ENCODE measurements at places on chromosomes 1 and 21. TPM values are rescaled to one million over a fixed set of nuclear protein-coding genes. Genes with fewer than 3 reads are reported as not detected.

- no peak for DNase-seq
Measured at GRCh38 chr1:162649583-162649982, 17.3 kb downstream of the DDR2 start.

DNA sequence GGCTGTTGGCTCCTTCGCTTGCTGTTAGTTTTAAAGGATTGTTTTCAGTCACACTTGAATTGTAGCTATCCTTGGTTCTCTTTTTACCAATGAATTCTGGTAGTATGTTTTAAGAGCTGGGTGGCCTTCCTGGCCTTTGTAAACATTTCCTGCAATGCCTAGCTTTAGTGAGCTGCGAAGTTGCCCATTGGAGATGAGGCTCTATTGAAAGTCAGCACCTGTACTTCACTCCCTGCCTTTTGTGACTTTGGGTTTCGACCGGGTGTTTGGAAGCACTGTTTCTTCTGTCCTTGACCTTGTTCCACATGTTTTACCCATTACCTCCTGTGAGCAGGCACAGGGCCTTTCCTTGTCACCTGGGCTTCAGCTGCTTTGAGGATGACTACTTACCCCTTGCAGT lies 64.7 kb downstream of the DYRK1A start:
- no peak for DNase-seq

DNA sequence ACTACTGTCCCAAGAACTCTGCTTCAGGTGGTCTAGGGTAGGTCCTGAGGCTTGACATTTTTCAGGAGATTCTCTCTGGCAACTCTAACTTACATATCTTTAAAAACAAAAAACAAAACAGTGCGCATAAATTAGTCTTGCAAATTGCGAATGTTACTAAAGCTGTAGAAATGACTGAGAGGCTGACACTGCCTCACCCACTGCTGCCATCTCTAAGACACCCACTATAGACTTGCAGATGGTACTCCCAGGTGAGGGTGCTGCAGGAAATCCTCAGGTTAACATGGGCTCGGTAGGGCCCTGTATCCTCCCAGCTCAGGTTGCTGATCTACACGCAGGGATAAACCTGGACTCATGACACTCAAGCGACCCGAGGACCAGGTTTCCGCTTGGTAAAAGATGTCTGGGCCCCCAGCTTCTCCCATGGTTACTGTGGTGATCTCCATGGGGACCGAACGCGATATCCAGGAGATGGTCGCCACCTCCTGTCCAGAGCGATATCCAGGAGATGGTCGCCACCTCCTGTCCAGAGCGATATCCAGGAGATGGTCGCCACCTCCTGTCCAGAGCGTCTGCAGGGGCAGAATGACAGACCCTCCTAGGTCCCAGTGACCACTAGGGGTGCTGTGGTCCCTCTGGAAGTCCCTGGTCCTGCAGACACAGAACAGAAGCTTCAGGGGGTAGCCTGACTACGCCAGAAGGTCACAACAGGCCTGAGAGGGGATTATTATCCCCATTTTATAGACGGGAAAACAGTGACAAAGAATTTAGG lies 16.2 kb upstream of the LY9 start:
- no peak for DNase-seq

DNA sequence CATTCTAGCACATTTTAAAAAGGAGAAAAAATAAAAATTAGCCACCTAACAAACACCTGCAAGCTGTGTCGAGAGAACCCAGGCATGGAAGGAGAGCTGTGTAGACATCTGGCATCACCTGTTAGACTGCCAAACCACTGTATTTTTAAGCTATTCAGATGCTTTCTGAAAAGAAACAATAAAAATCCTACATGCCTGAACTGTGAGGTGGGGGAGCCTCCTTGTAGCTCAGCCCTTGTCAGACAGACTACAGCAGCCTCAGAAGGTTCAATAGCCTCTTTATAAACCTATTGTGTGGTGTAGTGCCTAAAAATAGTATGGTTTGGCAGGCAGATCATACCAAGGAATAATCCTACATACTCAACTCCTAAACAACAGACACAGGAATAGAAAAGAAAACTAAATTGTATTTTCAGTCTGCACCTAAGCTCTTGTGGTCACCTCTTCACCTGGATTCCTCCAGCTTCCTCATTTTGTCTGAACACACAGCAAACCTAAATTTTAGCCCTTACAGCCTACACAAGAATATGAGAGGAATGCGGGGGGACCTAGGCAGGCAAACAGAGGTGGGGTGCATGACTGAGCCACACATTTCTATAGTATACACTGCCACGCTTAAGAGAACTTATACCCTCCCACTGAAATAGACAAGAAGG lies 67.0 kb downstream of the SIPA1L2 start:
- no peak for DNase-seq

- DNase-seq: no peak
Measured at GRCh38 chr1:25993197-25993951, 4.5 kb downstream of the PAFAH2 start.

GRCh38 chr1:118717893-118718292 lies 270.2 kb downstream of the TBX15 start:
- DNase-seq: no peak

GRCh38 chr1:184664042-184664660 lies 90.5 kb downstream of the EDEM3 start:
- DNase-seq: peak; percentile 90

DNA sequence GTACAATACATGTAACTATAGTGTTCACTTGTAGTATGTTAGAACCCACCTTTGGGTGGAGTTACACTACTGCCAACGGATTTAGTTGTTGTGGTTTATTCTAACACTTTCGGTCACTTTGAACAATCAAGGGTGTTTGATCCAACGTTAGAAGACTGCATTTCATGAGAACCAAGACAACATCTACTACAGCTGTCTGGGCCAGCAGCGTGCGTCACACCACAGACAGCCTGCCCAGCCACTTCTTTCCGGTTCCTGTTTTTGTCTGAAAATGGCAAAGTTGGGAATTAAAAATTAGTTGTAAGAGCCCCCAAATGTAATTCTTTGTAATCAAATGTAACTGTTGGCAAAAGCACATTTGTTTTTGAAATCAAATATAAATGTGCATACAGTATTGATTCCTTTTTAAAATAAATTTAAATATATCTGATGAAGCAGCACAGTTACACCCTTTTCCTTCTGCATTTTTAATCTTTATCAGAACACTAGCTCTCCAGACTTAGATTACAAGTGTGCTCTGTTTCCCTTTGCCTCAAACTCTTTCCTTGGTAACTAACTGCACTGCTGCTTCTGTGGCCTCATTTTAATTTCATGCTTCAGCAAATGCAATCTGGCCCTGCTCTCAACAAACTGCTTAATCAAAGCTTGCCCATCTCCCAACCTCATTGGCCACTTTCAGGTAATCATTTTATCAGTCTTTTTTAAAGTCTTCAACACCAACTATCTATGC lies 86.6 kb upstream of the DPH5 start:
- DNase-seq: no peak

GRCh38 chr1:43861337-43861736 lies 72.3 kb upstream of the ARTN start:
- DNase-seq: no peak

PODN gene
- total RNA-seq: 222 TPM

AMY2A gene
- total RNA-seq: 1.5 TPM

KCNQ4 gene
- 2.3 TPM for total RNA-seq

IGFN1 gene
- 1.7 TPM for total RNA-seq

REN gene
- total RNA-seq: not detected

ATP5IF1 gene
- total RNA-seq: 92.2 TPM

ABCG1 gene
- 44.2 TPM for total RNA-seq
